ENCODE measurements at places on chromosomes 4 and X.

DNA sequence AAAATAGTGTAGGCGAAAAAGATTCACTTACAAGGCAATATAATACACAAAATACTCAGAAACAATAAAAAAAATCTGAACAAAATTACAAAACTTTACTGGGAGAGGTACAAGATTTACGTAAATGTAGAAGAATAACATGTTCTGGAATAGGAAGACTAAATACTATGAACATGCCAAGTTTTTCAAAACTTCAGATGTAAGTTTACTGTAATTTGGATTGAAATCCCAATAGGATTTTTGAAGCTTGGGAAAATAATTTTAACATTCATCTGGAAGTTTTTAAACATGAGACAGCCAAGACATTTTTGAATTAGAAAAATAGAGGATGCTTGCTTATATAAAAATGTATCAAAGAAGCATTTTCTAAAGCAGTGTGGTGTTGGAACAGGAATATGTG is 30.5 kb upstream of the CT83 start:
- DNase-seq: no peak

GRCh38 chr4:11098461-11098860 is 330.2 kb downstream of the HS3ST1 start:
- DNase-seq: no peak

- peak; percentile 61 for DNase-seq
Observed at GRCh38 chrX:84340968-84341367, 153.0 kb upstream of the RPS6KA6 start.

GRCh38 chr4:95017305-95018064 is 259.7 kb downstream of the BMPR1B start:
- no peak for DNase-seq

DNA sequence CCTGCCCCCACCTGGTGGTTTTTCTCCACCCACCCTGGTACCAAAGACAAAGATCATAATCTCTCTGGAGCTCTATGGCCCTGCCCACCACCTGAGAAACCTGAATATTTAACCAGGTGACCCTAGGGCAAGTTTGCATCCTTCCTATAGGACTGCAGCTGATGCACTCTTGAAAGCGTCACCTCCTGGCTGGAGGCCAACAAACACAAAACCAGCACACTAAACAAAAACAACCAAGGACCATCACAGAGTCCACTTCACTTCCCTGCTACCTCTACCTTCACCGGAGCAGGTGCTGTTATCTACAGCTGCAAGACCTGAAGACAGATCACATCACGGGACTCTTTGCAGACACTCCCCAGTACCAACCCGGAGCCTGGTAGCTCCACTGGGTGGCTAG is 296.7 kb upstream of the FGF13 start:
- no peak for DNase-seq
